ENCODE measurements at places on chromosomes 6 and 20. TPM values are rescaled to one million over a fixed set of nuclear protein-coding genes. Genes with fewer than 3 reads are reported as not detected.

- no peak for DNase-seq
Measured at GRCh38 chr20:62716198-62716940, 7.7 kb downstream of the NTSR1 start.

LAMA5 gene
- total RNA-seq: 44.7 TPM

- DNase-seq: no peak
Measured at GRCh38 chr6:83711958-83712357, 3.1 kb upstream of the SNAP91 start.

DNA sequence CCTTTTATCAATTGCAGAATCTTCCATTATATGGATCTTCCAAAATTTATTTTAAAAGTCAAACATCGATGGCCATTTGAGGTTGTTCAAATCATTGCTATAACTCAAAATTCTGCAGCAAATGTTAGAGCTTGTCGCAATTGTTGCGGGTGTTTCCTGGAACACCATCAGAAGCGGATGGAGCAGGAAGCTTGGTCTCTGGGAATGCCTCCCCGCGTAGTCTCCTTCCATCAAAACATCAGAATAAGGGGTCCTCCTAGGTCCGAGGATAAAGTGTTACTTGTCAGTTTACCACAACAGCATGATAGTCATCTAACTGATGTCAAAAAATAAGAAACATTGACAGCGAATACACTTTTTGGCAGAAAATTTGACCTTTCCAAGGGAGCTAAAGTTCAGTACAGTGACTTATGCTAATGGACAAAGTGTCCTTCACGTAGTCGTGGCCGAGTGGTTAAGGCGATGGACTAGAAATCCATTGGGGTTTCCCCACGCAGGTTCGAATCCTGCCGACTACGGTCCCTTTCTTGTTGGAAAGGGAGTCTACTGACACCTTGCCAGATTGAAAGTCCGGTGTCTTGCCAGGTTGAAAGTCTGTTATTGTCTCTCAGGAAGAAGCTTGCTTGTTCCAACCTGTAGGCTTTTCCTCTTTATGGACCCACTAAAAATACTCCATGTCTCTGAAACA is 59.0 kb upstream of the ZNF184 start:
- no peak for DNase-seq

DNA sequence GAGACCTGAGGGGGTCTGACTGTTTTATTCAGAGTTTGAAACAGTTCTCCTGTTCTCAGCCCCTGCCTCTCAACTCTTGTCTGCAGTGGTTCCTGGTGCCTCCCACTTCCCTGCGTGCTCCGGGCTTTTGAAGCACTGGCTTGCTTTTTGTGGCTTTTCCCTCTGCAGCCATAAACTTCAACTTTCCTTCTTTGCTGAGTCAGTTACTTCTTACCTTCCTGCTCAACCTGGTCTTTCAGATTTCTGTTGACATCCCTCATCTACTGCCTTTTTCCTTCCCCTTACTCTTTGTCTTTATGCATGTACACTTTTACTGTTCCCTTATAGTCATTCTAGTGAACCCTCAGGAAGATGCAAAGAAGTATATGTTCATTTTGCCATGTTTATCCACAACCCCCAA is 57.4 kb downstream of the ASXL1 start:
- DNase-seq: no peak

PRL gene
- not detected for total RNA-seq

DNA sequence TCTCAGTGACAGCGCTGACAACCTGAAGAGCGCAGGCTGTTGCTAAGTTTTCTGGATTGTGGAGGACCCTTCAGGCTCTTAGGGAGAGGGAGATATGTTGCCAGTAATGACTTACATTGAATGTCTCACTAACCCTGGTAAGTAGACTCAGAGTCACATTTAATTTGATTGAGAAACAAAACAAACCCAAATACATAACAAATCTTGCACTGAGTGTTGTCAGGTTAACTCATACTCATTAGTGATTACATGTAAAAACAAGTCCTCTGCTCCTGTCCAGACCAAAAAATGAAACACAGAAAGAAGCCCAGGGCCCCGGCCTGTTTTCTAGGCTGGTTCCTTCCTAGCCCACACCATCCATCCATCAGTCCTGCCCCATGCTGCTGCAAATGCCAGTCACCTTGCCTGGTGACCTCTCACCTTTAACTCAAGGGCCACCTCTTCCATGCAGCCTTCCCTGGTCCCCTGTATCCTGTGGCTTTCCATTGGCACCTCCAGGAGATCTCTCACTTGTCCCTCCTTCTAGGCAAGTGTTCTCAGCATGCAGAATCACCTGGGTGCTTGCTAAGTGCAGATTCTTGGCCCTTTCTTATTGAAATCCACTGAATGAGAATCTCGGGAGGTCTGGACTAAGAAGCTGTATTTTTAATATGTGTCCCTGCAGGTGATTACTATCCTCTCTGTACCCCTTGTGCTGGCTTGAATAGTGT is 34.7 kb upstream of the ERVFRD-1 start:
- DNase-seq: no peak

COX4I2 gene
- total RNA-seq: not detected

- peak; percentile 66 for DNase-seq
Measured at GRCh38 chr20:45621593-45621992, 7.9 kb upstream of the WFDC10A start.

GRCh38 chr6:2971420-2972218 is at the start of gene SERPINB6:
Gene SERPINB6, minus strand, starts transcription at chr6:2971567. Its CDS starts 12,235 bp downstream, at chr6:2959332.
- DNase-seq: peak; percentile 38

AVP gene
- total RNA-seq: not detected

DNA sequence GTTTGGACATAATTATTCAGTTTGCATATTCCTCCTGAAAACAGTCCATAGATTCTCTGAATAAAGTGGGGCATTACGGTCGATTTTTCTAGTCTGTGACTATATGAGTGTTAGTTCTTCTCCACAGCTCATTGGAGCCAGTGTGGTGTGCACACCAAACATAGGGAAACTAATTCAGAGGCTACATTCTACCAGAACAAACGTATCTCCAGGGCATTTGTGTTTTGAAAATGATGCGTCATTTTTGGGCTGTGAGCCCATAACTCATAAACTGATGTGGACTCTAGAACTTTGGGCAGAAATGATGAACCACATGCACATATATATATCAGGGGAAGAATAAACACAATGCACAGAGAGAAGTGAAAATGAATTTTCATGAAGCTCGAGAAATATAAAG is 41.8 kb downstream of the C6orf58 start:
- DNase-seq: no peak

ALDH5A1 gene
- total RNA-seq: 27.6 TPM

DNA sequence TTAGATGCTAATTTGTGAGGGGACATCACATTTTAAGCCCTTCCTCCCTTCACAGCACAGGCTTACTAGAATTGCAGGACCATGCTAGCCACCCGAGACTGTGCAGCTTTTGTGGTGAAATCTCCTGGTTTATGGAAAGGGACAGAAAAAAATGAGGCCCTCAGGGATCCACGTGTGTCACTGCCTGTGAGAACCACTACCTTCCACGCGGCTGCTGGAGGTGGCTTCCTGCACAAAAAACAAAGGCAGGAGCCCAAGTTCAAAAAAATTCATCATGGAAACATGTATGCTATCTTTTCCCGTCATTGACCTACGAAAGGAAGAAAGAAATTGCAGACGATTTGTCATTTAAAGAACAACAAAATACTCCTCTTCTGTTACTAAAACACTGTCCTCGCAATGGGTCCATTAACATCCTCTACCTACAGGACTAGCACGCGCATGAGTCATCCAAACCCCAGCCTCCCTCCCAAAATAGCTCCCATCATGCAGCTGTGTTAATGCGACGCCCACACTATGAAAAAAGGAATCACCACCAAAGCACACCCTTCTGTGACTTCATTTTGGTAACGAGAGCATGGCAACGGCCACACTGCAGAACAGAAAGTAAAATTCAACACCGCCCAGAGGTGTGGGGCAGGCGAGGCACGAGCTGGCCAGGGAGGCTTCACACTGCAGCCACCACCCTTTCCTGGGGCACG is 45.7 kb downstream of the RAMACL start:
- DNase-seq: no peak

- DNase-seq: no peak
Measured at GRCh38 chr6:36702656-36703055, 5.0 kb downstream of the RAB44 start.

DNA sequence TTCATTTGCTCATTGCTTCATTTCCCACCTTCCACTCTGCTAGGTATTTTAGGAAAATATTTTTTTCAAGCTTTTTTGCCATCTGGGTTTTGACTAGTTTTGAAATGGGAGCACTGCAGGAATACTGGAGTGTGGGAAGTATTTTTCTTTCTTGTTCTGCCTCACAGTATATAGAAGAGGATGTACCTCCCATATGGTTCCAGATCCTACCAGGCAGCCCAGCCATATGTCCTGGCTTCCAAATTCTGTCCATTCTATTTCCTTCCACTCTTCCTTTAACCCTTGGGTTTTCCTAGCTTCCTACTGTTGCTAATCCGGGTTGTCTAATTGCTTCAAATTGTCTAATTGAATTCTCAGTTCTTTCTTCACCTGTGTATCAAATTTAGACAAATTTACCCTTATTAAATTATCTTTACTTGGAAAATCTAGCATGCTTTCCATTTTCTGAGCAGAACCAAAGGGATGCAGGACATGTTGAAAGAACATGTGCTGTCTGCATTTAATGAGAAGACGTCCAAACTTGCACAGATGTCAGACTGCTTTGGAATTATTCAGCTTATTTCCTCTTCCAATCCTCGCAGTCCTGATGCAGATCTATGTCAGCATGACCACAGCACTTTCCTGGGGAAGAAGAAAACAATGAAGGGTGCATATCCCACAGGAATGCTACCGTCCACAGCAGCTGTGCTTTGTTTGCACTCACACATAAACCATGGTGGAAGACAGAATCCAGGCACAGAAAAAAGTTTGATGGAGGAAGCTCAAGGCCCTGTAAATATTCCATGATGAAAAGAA is 1273.9 kb upstream of the MAP3K7 start:
- DNase-seq: no peak

DNA sequence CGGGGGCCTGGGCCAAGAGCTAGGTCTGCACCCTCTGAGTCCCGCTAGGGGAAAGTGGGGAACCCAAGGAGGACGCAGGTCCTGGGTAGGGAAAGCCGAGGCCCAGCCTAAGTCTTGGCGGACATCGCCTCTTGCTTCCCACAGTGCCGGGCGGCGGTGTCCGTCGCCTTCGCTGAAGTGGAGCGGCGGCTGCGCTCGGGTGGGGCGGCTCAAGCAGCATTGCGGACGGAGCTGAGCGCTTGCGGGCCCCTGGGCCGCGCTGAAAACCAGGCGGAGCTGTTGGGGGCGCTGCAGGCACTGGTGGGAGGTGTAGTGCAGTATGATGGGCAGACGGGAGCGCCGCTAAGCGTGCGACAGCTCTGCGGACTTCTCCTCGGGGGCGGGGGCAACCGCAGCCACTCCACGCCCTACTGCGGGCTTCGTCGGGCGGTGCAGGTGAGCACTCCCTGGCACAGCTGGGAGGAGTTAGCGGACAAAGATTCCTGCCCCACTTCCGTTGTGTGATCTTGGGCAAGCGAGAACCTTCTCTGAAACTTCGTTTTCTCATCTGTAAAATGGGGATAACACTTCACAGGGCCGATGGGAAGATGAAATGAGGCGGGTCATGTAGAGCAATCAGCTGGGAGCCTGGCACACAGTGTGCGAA is 4.2 kb downstream of the PRSS16 start:
- DNase-seq: no peak

- DNase-seq: no peak
Measured at GRCh38 chr6:149454346-149454848, 30.4 kb downstream of the ZC3H12D start.

GRCh38 chr6:83758533-83758932 is 49.6 kb upstream of the SNAP91 start:
- no peak for DNase-seq

- DNase-seq: no peak
Measured at GRCh38 chr6:3138341-3138740, 19.0 kb downstream of the TUBB2A start.

DNA sequence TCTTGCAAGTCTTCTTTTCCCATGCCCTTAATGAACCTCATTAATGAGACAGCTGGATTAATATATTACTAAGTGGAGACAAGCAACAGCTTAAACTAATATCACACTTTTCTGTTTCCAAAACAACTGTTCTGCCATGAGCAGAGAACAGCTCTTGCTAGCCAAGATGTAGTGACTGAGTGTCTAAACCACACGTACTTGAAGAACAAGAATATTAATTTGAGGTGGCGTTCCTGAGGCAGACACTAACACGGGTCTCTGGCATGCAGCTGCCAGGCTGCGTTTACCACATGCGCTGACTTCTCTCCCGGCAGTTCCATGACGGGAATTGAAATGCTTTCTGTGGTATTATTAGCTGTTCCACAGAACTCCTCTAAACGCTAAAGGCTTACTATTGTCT is 80.6 kb downstream of the FNDC1 start:
- no peak for DNase-seq

POPDC3 gene
- total RNA-seq: 0.20 TPM

DNA sequence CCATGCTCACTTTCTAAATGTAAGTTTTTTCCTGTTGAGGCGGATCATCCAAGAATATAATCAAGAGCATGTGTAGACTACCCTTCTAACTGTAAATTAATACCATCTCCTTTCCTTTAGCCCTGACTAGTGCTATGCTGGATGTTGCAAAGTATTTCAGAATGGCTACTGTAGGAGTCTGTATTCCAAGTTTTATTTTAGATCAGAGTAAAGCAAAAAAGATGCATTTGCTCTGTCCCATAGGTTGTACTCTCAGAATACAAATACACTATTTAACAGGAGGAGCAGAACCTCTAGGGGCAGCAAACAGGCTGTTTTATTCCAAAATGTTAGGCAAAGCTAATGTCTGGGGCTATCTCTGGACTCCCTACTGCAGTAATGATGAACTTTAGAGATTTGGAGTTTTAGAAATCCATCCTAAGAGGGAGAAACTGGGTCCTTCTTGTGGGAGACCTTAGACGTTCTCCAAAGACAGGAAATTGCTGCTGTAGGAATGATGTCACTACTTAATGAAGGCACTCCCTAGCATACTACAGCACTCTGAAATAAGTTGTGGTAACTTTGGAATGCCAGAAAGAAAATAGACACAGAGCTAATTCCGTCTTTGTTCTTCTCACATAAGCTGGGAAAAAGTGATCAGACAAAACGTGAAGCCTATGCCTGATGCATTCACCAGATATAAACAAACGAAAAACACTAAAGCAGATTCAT is 392.4 kb upstream of the HS3ST5 start:
- DNase-seq: no peak

DNA sequence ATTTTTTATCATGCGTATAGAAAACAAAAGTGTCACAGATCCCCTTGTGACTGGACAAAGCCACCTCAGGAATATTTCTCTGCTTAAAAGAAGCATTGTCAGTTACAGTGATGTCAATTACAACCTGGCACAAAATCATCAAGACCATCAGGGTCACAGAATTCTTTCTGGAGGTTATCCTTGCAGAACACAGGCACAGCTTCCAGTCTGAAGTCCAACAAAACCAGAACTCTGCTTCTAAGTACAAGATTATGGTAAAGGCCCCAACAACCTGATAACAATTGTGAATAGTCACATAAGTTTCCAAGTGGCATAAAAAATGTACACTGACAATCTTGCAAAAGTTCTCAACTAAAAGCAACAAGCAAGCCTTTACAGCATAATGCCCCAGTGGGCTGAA is 21.0 kb downstream of the PLAGL2 start:
- DNase-seq: no peak

- DNase-seq: no peak
Measured at GRCh38 chr20:32162351-32162750, 45.2 kb downstream of the PLAGL2 start.
